ENCODE measurements at places on chromosomes 1 and 21.

- DNase-seq: peak; percentile 17
Measured at GRCh38 chr1:12275370-12275769, 45.5 kb downstream of the VPS13D start.

DNA sequence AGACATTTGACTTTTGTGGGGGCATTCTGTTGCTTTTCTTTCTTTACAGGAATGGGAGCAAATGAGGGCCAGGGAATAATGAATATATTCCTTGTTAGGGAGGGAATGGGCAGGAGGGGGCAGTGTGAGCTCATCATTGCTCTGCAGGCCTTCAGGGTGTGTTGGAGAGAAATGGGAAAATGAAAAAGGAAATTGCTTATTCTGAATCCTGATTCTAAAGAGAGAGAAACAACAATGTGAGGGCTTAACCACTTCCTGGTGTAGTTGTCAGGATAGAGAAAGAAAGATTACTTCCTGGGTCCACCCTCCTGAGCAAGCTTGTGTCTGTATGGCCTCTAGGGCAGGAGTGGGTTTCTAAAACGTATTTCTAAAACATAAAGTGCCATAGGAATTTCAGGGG lies 28.3 kb downstream of the VANGL2 start:
- DNase-seq: peak; percentile 75

DNA sequence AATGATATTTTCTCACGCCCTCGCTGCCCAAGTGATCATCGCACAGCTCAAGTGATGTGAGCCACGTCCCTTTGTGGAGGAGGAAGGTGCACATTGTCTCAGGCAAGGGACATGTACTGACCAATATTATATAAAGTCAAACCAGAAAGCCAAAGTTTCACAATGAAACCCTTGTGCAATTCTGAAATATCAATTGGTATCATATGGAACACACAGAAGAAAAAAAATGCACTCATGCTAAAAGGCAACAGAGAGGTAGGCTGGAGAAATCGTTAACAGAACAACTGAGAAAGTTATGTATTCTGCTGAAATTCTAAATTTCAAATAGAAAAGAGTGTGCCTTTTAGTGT lies 1.9 kb downstream of the JAM2 start:
- DNase-seq: no peak

GRCh38 chr1:150420560-150421265 lies 56.8 kb downstream of the RPRD2 start:
- DNase-seq: no peak

GRCh38 chr1:95730986-95731385 lies 497.0 kb downstream of the RWDD3 start:
- DNase-seq: no peak

DNA sequence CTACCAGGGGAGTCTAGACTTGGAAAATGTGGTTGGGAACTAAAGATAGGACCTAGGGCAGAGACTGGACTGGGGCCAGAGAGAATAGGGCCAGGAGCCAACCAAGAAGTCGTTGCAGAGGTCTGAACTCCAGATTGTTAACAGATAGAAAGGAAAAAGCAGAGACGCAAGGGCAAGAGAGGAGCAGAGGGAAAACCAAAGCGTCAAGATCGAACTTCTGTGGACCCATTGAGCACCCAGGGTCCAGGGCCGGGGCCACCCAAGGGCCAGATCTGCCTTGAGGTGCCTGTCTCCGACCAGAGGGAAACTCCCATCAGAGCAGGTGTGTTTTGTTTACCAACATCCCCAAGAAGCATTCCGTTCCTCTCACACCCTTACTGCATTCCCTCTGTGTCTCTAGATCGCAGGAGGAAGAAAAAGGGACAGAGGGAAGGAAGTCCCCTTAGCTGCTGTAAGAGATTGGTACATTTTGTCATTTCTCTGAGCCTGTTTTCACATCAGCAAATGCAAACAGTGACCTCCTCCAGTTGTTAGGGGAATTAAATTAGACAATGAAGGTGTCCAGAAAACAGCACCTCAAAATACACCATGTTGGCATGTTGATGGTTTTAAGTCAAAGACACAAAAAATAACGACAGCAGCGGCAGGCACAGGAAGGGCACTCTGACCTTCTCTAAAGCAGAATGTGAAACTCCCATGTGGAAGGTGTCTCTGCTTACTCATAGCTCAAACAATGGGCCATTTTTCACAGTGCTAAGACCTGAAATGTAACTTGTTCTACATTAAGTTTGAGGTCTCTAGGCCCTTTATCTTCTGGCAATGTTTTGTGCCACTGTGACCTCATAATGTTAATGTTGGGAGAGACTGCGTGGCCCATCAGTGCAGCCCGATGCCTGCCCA lies 105.8 kb upstream of the RAB4A start:
- peak; percentile 55 for DNase-seq

DNA sequence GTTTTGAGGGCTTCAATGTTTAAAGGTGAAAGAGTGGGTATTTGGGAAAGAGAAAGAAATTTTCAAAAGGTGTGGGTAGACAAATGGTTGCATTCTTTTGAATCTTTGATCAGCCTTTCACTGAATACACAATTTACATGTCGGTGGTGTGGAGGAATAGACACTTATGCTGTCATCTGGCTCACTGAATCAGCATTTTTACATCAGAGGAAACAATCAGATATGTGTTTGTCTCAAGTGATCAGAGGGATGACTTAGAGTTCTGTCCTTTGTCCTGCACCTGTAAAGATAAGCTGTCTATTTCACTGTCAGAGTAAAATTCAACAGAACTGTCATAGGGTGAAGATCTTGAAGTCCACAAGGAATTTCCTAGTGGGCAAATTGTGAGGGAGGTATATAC lies 170.9 kb upstream of the USP25 start:
- DNase-seq: no peak
